GM12865 (cell line): ENCODE measurements at places on chromosomes 3 and 15.
A peak's percentile ranks its signal among the peaks of the same experiment; 100 is the strongest.

GRCh38 chr15:90497376-90497775 is 32.3 kb upstream of the CRTC3 start:
- DNase-seq: no peak

GRCh38 chr3:54065586-54065985 is 56.8 kb upstream of the CACNA2D3 start:
- DNase-seq: no peak

- DNase-seq: peak; percentile 85
These were observed 23.2 kb downstream of the SHC4 start for GRCh38 chr15:48940508-48940907.

DNA sequence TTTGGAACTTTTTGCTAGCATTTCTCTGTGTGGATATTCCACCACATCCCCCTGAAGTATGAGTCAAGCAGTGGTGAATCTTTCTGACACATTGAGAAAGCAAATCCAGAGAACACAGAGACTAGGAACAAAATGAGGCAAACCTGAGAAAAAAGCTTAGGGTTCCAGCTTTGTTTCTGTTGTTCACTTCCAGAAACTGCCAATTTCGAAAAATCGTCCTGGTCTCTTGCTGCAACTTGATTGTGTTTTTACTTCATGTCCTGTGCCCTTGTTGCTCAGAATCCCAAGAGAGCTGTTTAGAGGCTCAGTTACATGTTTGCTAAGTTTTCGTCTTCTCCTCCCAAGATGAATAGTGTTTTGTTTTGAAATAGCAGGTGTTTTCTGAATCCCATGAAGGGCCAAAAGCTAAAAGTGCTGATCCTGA is 13.7 kb downstream of the MAP2K1 start:
- peak; percentile 18 for DNase-seq

GRCh38 chr3:158539414-158540014 is 31.5 kb upstream of the MLF1 start:
- DNase-seq: peak; percentile 57

DNA sequence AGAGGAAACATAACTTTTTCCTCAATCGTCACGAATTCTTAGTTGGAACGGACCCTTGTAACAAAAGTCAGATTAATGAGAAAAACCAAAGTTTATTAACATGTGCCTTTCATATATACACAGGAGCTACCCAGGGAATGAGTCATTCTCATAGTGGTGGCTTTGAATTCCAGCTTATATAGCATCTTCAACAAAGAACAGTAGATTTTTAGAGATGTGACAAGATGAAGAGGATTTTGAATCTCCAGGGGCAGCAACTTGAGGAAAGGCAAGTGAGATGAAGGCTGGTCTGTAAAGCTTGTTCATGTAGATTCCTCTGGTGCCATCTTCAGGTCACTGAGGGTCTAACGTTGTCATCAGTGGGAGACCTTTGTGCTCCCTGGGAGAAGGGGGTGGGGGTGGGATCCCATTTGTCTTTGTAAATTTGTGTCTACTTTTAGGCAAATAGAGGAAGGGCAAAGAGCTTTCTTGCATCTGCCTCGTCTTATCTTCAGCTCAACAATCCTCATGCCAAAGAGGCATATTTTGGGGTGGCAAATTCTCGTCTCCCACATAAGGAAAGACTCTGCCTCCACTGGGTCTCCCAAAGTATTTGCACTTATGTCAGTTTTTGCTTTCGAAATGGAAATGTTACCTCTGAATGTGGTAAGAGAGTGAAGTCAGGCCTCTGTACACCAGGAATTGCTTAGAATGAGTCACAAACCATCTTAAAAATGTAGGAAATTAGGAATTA is 29.5 kb downstream of the CLEC3B start:
- DNase-seq: peak; percentile 48

GRCh38 chr3:138629526-138629925 is 21.0 kb downstream of the FAIM start:
- no peak for DNase-seq

- no peak for DNase-seq
These were observed 72.0 kb downstream of the DHX30 start for GRCh38 chr3:47874913-47875312.

DNA sequence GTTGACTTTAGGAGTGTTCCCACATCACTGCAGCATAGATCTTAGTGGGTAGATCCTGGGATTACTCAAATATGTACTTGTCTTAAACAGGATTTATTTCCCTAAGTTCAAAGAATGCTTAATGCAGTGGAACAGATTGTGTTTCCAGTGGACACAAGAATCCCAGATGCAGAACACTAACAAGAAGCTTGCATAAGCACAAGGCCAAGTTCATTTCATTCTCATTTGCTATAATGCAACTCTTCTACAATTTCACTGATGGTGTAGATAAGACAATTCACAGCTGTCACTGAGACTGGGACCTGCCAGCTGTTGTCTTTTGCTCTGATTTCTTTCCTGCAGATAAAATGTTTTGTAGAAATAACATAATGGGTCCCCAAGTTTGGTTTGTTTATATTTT is 225.6 kb downstream of the NFKBIZ start:
- DNase-seq: no peak

DNA sequence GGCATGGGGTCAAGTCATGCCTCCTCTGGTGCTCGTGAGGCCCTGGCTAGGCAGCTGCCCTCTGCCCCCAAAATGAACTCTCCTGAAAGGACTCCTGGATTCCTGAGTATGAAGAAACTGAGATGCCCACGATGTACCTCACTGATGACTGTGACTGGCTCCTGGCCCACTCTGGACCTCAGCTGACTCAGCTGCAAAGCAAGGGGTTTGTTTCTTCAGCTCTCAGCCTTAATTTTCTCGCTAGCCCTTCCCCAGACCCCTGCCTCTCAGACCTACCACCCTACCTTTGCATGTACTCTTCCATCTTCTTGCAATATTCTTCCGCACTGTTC is 5.2 kb upstream of the GNAI2 start:
- no peak for DNase-seq

- no peak for DNase-seq
These were observed 12.0 kb upstream of the CTXND1 start for GRCh38 chr15:80264031-80264430.

DNA sequence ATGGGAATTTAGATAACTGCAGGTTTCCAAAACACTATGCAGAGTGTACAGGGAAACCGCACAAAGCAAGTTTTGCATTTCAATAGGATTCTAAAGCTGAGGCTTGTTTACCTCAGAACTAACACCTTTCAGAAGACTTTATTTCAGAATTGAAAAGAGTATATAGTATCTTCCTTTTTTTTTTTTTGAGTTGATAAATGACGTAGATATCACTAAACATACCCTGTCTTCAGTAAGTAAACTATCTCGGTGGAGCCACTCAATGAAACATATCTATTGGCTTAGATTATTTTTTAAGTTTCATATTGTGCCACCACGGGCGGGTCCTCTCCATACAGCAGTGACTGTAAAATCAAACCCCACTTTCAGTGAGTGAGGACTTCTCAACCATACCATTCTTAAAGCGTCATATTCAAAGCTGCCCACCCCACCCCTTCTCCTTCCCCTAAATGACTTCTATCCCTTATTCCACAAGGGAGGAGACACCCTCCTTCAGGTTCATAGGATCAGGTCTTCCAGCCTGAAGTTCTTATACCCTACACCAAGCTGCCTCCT is 2.0 kb upstream of the TBL1XR1 start:
- peak; percentile 41 for DNase-seq

- DNase-seq: no peak
These were observed 25.0 kb downstream of the NEK10 start for GRCh38 chr3:27344192-27344591.

GRCh38 chr3:185176750-185177359 is 24.0 kb upstream of the C3orf70 start:
- peak; percentile 56 for DNase-seq

- DNase-seq: peak; percentile 36
These were observed 292.8 kb upstream of the TMC3 start for GRCh38 chr15:81666839-81667238.

DNA sequence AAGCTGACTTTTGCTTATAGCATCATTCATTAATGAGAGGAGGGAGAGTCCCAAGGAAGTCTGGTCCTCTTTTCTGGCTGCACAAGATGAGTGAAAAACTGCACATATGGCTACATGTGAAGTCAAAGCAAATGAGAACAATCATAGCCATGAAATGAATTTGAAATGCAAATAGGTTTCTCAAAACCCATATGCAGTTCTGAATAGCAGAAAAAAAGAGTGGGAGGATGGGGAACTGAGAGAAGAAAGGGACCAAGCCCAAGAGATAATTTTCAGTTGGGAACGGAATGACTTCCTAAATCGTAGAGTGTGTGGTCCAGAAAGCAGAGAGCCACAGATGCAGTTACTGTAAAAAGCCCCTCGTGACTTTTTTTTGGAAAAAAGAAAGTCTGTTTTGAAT is 66.3 kb downstream of the GTPBP8 start:
- DNase-seq: peak; percentile 52

- no peak for DNase-seq
These were observed 502.9 kb downstream of the PDCD6IP start for GRCh38 chr3:34301313-34301712.

GRCh38 chr15:84023636-84024035 is 211.9 kb upstream of the GOLGA6L4 start:
- DNase-seq: peak; percentile 62

DNA sequence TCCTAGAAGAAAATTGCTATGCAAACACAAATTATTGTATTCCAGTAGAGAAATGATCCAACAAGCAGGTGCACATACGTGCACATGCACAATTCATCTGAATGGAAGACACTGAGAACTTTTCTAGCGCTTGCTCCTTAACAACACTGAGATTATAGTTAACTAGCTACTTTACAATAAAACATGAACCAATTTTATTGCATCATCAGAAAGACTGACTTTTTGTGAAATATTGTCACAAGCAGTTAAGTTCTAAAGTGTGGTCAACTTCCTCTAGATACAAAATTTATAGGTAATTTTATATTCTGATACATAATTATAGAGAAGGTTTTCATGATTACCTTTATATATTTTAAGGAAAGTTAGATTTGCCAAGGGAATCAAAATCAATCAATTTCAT is 135.4 kb downstream of the ABI3BP start:
- DNase-seq: no peak

DNA sequence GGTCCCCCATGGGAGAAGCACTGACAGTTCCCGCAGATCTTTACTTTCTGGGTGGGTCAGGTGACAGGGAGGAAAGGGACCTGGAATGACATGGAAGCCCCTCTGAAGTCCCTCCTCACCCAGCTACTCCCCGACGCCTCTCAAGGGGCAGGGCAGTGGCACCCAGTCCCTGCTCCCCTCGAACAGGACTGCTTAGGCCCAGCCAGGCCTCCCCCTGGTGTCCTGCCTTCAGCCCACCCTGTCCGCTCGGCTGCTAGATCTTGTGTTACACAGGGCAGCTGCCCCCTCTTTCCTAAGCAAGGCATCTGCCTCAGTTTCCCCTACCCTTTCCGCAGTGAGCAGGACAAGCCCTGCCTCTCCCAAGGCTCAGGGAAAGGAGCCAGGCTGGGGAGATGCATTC is 226.5 kb downstream of the XXYLT1 start:
- no peak for DNase-seq

DNA sequence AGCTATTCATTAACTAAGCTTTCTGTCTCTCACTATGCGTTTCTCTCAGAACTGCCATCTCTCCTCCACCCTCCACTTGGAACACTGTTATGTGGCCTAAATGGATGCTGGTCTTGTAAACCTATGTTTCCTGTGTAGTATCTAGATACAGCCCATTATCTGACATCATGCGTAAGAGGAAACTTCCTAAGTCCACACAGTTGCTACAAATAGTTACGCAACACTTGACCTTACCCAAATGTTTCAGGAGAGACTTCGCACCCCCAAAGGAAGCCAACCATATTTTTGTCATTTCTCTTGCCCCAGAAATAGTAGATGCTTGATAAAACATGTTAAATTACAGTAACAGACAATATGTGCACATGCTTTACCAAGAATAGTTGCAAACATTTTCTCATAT is 87.2 kb upstream of the TPRG1 start:
- DNase-seq: no peak
